Stimulated activated CD8-positive, alpha-beta memory T cell treated with anti-CD3 and anti-CD28 coated beads, Interleukin-15, amount 100 ng/mL, for 4 hours (primary cell): ENCODE measurements at places on chromosomes 6 and 20.
A peak's percentile ranks its signal among the peaks of the same experiment; 100 is the strongest.

DNA sequence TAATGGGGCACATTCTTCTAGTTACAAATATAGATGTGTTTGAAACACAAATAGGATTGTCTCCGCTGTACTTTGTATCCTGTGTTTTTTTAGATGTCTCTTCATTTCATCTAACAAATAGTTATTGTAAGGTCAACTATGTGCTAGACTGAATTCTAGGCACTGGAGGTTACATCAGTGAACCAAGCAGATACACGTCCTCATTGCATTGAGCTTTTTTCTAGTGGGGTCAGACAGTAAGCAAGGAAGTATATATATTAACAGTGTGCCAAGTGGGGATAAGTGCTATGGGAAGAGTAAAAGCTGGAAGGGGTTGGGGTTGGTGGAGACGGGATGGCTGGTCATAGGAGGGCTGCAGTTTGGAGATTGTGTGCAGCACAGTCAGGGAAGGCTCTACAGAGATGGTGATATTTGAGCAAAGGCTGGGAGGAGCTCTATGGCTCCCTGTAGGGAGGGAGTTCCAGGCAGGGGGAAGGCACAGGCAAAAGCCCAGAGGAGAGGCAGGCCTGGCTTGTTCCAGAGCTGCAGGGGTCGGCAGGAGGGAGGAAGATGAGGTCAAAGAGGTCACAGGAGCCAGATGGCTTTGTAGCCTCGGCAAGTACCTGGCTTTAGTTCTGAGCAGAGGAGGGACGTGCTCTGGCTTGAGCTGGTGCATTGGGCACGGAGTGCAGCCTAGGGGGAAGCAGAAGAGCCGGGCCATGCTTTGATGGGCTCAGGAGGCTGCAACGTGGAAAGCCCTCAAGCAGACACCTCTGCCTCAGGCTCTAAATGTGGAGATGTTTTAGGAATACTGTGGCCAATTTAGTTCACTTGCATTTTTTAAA, 152.3 kb downstream of the ZDHHC14 start:
- DNase-seq, result no peak

DNA sequence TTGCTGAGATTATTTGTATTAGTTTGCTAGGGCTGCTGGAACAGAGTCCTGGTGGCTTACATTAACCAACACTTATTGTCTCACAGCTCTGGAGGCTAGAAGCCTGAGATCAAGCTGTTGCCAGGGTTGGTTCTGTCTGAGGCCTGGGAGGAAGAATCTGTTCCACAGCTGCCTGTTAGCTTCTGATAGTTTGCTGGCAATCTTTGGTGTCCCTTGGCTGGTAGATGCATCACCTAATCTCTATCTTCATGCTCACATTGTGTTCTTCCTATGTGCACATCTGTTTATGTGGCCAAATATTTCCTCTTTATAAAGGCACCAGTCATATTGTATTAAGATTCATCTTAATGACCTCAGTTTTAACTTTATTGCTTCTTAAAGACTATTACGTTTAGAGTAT, 19.5 kb downstream of the SF3B5 start:
- DNase-seq, result no peak

- no peak for DNase-seq
These were observed 198.6 kb downstream of the ZDHHC14 start for GRCh38 chr6:157579467-157580031.

DNA sequence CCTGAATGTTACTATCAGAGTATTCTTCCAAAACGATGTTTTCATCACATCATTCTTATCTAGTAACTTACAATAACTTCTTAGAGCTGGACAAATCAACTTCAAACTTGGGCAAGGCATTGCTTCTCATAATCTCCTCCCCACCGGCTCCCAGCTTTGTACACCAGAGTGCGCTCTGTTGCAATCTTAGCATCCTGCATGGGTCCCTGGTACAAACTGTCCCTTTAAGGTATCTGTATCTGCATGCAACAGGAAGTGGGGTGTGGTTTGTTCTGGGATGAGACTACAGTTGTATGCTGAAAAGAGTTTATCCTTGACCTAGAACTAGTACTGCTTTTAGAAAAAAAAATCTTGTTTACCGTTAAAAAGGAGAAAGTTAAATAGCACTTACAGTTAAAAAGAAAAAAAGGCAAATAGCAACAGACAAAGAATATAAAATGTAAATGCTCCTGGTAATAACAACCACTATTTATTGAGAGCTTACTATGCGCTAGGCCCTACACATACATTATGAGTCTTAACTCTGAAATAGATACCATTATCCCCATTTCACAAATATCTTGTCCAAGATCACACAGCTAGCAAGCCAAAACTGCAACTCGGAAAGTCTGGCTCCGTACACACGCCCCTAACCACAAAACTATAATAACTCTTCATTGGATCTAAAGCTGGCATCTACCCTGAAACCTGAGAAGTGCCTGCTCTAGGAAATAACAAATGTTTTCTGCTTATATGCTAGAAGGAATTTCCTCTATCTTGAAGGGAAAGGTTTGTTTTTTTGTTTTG, 9.8 kb upstream of the HECA start:
- DNase-seq, result peak; percentile 34

- no peak for DNase-seq
These were observed 211.5 kb upstream of the FOXA2 start for GRCh38 chr20:22795871-22796270.

DNA sequence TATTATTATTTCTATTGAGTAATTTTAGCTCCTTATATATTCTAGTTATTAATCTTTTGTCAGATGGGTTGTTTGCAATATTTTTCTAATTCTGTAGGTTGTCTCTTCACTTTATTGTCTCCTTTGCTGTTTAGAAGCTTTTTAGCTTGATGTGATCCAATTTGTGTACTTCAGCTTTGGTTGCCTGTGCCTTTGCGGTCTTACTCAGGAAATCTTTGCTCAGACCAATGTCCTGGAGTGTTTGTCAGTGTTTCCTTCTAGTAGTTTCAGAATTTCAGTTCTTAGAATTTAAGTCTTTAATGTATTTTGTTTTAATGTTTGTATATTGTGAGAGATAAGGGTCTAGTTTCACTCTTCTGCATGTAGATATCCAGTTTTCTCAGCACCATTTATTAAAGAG, 916.0 kb upstream of the EYS start:
- no peak for DNase-seq

- no peak for DNase-seq
These were observed 330 bp downstream of the CGA start for GRCh38 chr6:87094576-87094975.

DNA sequence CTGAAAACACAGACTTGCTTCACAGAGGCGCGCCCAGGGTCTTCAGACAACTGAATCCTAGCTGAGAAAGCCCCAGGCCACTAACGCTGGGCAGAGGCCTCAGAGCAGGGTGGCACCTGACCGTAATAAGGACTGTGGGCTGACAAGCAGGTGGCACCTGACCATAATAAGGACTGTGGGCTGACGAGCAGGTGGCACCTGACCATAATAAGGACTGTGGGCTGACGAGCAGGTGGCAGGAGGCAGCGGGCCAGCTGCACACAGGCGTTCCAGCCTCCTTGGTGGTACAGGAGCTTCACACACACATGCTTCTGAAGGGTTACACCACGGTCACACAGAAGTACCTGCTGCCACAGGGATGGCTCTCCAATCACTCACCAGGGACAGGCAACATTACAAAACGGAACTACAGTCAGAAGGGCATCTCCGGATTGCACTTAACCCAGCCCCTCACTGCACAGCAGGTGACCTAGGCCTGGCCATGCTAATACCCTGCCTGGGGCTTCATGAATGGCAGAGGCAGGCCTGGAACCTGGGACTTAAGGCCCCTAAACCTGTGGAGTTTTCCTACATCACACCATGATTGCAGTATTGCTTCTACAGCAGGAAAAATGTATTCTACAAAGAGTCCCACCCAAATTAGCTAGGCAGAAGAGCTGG, 50.8 kb downstream of the PSMG4 start:
- DNase-seq, result no peak

- no peak for DNase-seq
These were observed 107.4 kb upstream of the TAB2 start for GRCh38 chr6:149209871-149210775.

DNA sequence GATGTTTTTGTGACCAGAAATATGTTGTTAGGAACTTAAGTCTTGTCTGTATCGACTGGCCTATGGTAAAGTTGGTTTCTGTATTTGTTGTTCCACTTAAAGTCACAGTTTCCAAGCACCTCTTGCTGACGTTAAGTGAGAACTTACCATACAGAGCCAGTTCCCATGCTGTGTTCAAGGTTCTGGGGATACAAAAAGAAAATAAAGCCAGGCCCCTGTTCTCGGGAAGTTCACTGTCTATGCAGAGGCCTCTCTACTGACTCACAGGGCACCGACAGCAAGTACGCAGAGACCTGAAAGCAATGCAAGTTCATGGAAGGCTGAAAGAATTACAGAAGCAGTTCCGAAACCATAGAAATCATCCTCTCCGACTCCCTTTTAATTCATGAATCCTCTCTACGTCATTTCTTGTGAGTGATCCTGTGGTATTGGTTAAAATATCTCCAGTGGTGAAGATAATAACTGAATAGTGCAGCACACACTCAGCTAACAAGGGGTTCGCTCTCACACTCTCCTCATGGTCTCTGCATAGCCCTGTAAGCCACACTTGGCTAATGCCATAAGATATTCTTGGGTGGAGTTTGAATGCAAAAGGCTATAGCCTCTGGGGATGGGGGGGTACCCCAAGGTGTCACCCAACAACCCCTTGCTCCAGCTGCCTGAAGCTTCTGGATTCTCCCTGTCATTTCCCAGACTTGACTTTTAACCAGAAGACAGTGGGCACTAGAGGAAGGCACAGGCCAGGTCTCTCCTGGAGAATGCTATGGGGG, 91.2 kb upstream of the EXOC2 start:
- DNase-seq, result no peak

DNA sequence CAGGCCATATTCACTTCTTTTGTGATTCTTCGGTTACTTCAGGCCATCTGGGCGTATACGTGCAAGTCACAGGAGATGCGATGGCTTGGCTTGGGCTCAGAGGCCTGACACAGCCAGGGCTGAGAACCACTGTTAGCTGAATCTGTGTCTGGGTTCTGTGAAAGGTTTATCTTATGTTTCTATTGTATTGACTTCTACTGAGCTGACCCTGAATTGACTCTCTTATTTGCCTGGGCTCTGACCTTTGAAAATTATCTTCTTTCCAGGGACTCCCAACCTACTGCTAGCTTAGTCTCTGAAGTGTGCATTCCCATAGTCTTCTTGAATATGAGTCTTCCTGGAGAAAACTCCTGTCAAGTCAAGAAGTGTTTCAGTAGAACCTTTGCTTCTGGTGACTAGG, 226.4 kb upstream of the SOX4 start:
- DNase-seq, result no peak

DNA sequence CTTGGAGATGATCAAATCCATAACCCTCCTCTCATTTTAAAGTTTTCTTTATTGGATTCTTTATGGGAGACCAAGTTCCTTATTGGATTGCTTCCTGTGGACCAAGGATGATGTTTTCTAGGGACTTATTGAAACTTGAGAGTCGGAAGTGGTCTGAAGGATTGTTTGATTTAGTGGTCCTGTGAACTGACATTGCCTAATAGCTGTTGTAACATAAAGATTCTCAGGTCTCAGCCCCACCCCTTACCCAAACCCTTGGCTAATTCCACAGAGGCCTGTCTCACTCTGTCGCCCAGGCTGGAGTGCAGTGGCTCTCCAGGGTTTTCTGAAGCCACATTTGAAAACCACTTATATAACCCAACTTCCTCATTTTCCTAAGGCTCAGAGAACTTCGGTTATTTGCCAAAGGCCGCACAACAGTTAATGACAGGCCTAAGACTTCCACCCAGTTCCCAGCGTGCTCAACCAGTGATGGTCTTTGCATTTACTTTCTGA, 77.0 kb downstream of the ATXN1 start:
- DNase-seq, result no peak

- no peak for DNase-seq
These were observed 514.1 kb upstream of the NRSN1 start for GRCh38 chr6:23611776-23612381.

- DNase-seq, result no peak
These were observed 41.1 kb upstream of the FANCE start for GRCh38 chr6:35411066-35411465.

DNA sequence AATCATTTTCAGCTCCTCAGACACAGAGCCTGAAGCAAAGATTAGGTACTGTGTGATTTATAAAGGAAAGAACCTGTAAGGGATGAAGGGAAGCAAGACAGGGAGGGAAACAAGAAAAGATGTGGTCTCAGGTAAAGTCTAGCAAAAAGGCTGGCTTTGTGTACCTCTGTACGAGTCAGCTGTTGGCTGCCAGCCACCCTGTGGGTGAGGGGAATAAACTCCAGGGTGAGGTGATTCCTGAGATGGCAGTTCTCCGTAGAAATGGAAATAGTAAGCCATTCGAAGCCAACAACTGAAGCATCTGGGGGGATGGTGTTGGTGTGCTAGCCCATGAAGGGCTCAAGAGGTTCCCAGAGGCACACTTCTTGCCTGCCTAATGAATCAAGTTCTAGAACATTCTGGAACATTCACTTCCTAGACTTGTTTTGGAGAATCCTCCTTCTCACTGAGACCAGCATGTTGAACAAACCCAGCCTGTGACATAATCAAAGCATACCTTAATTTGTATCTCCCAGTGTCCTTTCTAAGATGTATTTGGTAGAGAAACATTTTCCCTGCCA, 10.6 kb upstream of the TTPAL start:
- no peak for DNase-seq

DNA sequence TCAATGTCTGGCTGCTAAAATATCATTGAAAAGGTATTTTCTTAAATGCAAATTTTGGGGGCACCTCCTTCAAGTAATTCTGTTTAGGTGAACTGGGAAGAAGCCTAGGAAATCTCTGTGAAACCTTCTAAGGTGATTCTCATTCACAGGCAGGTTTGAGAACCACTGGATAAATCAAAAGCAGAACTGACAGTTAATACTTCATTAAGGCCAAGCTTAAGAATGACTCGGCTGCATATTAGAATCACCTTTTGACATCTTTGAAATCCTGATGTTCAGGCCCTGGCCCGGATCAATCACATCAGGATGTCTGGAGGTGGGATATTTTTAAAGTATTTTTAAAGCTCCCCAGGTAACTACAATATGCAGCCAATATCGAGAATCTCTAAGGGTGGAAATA, 50.6 kb downstream of the FKBP1C start:
- DNase-seq, result no peak

DNA sequence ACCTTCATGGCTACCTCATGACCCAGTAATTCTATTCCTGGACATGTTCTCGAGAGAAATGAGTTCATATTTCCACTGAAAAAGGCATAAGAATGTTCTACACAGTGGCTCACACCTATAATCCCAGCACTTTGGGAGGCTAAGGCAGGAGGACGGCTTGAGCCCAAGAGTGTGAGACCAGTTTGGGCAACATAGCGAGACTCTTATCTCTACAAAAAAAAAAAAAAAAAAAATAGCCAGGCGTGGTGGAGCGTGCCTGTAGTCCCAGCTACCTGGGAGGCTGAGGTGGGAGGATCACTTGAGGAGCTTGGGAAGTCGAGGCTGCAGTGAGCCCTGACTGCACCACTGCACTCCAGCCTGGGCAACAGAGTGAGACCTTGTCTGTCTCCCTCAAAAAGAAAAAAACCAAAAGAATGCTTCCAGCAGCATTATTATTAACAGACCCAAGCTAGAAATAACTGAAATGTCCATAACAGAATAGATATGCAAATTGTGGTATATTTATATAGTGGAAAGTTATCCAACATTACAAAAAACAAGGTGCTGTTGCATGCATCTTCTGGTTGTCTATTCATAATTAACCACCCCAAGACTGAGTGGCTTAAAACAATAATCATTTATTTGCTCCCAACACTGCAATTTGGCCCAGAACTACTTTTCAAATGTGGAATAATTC, 9.4 kb upstream of the RAB44 start:
- no peak for DNase-seq

- DNase-seq, result no peak
These were observed 22.5 kb downstream of the STAU1 start for GRCh38 chr20:49165611-49166010.
